Fibroblast of the conjunctiva (primary cell): ENCODE measurements at places on chromosomes 6 and 20.
A peak's percentile ranks its signal among the peaks of the same experiment; 100 is the strongest.

- DNase-seq = no peak
These were observed 30.5 kb downstream of the CDKAL1 start for GRCh38 chr6:20564777-20565176.

- no peak for DNase-seq
These were observed 1.1 kb downstream of the PTPRK start for GRCh38 chr6:128519132-128519930.

DNA sequence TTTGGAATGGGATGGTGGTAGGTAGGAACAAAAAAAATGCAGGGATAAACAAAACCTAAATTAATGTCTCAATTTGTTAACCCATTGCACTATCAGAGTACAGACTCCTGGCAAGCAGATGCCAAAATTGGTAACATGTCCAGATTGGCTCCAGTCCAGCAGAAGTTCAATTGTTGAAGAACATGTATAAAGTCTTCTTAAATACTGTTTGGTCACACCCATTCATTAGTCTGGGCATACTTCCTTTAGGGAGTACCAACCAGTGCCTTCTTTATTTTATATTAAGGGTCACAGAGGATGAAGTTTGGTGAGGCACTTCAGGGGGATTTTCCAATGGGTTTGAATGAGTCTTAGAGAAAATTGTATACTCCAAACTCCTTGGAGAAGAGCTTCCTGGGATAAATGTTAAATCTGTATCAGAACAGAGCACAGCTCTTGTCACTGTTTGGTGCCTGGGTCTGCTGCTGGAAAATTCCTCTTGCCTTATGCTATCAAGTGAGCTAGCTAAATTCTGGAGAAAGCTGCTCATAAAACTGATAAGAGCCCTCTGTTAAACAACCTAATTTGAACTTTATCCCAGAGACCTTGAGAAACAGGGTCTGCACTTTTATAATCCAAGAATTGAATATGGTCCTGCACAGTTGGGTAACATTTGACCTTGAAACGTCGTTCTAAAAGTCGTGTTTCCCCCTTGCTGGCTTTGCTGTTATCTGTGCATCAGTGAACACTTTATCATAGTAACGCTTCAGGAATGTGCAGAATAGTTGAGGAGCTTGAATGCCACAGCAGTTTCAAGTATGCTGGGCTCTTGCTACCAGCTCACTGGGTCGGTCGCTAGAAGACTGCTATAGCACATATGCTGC is 334.1 kb upstream of the CITED2 start:
- DNase-seq = peak; percentile 67

- no peak for DNase-seq
These were observed 63.5 kb upstream of the ZMYND8 start for GRCh38 chr20:47419953-47420514.

DNA sequence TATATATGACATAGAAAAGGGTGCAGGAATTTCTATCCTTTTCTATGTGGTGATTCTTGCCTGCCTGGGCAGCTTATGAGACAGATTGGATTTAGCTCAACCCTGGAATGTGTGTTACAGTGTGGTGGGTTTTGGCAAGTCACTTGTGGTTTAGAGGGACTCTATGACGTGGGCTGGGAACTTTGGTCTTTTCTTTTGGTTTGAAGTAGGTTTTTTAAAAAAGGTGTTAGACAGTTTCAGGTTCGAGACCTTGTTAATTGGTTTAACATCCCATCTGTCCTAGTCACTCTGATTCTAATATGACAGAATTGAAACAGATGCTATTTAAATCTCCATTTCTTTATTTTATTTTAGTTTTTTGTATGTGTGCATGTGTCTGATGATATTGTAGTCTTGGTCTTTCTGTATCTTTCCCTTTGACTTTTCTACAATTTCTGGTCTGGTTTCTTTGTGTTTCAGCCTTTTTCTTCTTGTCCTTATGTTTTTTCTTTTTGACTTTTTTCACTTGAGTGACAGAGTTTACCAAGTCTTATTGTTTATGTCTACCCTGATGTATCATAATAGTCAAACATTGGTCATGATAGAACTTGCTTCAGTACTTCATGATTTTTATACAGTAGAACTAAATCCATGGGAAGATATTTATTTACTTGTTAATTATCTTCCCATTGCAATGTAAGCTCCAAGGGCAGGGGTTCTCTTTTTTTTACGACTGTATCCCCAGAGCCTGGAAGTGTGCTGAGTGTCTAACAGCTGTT is 174.3 kb downstream of the CDKAL1 start:
- DNase-seq = no peak

DNA sequence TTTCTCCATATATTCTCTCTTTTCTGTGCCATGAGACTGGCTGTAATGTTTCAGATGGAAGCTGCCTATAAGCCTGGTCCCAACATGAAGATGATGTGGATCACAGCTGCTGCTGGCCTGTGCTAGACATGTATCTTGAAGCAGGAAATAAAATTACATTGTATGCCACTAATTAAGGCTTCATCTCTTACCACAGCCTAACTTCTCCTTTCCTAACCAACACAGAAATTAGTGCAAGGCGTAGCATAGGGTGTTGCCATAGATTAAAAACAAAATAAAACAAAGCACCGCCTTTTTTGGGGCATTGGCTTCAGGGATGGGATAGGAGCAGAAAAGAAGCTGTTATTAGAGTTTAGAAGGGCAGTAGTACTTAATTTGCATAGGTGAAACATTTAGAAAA is 4.7 kb upstream of the SLC17A4 start:
- DNase-seq = no peak

DNA sequence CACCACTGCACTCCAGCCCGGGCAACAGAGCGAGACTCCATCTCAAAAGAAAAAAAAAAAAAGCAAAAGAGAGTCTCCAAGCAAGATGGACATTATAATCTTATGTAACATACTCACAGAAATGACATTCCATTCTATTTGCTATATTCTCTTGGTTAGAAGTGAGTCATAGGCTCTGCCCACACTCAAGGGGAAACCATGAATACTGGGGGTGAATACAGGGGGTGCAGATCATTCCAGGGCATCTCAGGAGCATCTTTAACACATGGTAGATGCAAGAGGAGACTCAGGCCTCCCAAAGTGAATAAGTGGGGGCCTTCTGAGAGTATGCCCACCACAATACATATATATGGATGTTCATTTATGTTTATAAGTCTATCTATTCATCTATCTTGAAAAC is 18.3 kb upstream of the RANBP9 start:
- no peak for DNase-seq

DNA sequence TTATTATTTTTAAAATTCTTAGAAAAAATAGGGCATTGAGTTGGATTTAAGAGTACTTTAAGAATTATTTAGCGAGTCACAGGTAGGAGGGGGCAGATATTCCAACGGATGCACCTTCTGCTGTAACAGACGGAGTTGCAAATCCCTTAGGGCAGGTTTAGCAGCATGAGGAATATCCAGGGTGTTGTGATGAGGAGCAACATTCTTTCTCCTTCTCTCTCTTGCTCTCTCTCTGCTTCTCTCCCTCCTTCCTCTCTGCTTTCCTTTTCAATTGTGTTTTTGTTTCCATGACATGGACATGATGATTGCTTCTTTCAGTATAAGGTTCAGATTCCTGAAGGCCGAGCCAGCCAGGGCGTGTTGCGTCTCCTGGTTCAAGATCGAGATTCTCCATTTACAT is 28.9 kb downstream of the CDH26 start:
- DNase-seq = no peak

DNA sequence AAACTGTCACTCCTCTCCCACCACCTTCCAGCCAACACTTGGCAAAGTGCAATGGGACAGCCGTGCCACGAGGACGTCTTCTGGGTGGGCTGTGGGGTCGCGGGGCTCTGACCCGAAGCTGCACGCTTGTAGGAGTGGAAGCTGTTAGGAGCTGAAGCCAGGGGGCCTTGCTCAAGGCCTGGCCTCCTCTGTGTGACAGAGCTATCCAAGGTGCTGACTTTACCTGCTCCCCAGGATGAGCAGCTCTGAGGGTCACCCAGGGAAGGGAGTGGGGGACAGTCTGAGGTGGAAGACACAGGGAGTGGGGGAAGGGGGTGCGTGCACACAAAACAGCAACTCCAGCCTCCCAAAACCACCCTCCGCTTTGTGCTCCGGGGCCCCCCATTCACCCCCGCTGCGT is 17.5 kb upstream of the CHRNA4 start:
- DNase-seq = no peak

DNA sequence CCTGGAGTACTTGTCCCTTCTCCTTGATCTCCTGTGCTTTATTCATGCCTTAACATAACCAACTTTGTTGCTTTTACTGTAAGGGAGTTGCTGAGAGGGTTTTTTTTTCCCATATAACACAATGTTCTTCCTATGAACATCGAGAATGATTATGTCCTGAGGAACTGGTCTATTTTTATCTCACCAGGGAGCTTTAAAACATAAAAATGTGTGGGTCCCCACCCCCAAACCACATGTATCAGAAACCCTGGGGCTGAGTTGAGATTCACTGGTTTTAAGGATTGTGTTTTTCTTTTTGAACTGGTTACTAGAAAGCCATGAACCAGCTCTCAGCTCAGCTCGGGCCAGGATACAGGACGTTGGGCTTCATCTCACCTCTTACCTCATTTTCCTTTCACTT is 118.5 kb upstream of the JAG1 start:
- no peak for DNase-seq

GRCh38 chr20:47055699-47056369 is 161.2 kb downstream of the EYA2 start:
- DNase-seq = peak; percentile 18

DNA sequence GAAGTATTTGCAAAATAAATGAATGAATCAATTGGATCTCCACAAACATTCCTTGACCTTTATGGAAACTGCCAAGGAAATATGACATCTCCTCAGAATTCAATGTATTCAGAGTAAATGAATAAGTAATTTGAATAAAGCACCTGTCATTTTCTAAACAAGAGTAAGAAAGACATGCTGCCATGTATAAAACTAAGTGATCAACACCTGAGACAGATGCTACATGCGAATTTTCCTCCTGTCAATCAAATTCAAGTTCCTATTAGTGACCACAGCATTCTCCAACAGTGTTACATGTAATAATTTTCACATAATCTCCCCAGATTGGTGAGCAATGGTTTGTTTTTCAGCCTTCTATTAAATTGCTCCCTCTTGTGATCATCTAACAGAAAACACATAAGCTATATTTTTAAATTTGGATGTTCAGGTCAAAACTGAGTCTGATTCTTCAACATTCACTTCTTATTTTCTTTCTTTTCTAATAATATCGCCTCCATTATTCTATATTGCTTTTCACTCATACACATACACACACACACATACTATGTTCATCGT is 163.2 kb upstream of the RNF217 start:
- DNase-seq = no peak

GRCh38 chr6:87756858-87757257 is 54.8 kb upstream of the AKIRIN2 start:
- peak; percentile 27 for DNase-seq

DNA sequence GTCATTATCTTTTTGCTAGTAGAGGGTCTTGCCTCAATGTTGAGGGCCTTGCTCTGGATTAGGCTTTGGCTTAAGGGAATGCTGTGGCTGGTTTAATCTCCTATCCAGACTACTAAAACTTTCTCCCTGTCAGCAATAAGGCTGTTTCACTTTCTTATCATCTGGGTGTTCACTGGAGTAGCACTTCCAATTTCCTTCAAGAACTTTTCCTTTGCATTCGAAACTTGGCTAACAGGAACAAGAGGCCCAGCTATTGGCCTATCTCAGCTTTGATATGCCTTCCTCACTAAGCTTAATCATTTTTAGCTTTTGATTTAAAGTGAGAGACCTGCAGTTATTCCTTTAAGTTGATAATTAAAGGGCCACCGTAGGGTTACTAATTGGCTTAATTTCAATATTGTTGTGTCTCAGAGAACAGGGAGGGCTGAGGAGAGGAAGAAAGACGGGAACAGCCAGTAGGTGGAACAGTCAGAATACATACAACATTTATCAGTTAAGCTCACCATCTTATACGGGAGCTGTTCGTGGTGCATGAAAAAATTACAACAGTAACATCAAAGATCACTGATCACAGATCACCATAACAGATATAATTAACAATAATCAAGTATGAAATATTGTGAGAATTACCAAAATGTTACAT is 186.7 kb downstream of the PTPRK start:
- DNase-seq = no peak

- DNase-seq = no peak
These were observed 42.8 kb downstream of the CDC5L start for GRCh38 chr6:44430326-44430725.

GRCh38 chr20:1562622-1563021 is 5.1 kb upstream of the SIRPD start:
- DNase-seq = no peak

DNA sequence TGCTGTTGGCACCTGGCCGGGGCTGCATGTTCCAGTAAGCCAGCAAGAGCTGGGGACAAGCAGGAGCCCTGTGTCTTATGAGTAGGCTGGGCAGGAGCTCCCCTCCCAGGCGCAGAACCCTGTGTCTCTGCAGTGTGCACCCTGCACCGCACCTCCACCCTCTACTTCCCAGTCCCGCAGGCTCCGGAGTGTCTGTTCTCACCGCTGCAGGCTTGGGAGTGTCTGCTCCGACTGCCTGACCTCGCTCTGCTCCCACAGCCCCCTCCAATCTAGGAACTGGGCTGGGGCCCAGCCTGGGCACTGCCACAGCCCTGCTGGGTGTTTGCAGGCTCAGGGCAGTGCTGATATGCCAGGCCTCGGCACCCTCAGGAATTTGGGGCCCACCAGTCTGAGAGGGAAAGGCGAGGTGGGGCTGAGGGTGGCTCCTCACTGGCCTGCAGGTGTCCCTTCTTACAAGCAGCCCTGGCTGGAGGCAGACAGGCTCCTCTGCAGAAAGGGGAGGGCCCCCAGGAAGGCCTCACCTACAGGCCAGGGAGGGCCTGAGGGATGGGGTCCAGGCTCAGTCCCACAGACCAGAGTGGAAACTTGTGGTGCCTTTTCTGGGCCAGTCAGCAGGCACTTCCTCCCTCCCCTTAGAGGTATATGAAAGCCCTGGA is 871.6 kb upstream of the GJE1 start:
- no peak for DNase-seq

- DNase-seq = peak; percentile 85
These were observed 13.0 kb downstream of the FGD2 start for GRCh38 chr6:37018198-37019064.
